ENCODE measurements at places on chromosomes 2 and 18. TPM values are rescaled to one million over a fixed set of nuclear protein-coding genes. Genes with fewer than 3 reads are reported as not detected.

VWA3B gene
- total RNA-seq: not detected

TEKT4 gene
- not detected for total RNA-seq

ARHGEF33 gene
- 0.04 TPM for total RNA-seq

IL18R1 gene
- total RNA-seq: 0.45 TPM

POTEI gene
- total RNA-seq: not detected

GRCh38 chr2:47034973-47035609, 119.5 kb upstream of the MCFD2 start:
- DNase-seq: no peak

GRCh38 chr2:217438821-217439220, 564.0 kb downstream of the TNS1 start:
- no peak for DNase-seq

DNA sequence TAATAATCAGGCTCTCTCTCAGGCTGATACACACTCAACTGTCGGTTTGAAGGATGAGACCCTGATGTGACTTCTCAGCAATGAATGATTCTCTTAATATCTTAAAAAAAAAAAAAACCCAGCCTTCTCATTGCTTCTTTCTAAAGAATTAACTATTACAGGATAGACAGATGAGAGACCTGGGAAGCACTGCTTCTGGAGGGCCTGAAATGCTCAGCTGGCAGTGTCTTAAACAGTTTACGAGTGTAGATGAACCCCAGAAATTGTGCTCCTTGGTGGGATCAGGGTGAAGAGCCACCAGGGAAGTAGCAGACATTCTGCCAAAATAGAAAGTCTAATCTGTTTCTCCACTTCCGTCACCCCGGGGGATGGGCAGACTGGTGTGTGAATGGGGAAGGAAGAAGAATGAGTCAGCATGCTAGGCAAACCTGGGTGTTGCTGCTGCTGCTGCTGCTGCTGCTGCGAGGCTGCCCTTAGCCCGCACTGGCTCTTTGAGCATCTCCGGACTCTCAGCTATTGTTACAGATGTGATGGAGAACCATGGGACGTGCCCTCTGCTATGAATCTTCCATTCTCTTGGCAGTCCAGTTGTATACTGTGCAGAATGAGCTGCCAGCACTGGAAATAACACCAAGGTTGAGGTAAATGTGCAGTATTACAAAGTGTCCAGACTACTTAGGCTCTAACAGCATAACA, 158.4 kb downstream of the SETBP1 start:
- DNase-seq: peak; percentile 12

GRCh38 chr18:67582488-67582887, 66.0 kb upstream of the DSEL start:
- no peak for DNase-seq

DNA sequence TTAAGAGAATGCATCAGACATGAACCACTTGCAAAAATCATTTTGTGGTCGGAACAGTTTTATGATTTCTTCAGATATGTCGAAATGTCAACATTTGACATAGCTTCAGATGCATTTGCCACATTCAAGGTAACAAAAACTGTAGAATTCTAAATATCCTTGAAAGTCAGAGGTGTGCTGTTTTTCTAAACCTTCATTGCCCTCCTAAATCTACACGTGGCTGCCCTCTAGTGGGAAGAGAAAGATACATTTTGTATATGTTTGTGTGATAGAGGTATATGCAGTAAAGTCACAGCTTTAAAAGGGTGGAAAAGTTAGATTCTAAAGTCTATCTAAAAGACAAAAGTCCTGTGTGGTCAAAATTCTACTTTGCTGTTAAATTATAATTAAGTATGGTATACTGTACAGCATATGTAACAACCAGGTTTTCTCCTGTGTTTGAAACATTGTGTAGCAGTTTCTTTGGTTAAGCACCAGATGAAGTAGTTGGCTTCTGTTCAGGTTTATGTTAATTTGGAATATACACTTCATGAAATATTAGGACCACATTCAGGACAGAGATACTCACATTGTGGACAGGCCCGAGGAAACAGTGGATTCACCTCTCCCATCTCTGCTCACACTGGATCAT, 65.9 kb upstream of the ITM2C start:
- no peak for DNase-seq
